ENCODE measurements at places on chromosomes 6 and 20.

- DNase-seq: no peak
These were observed 184.4 kb downstream of the UNC5CL start for GRCh38 chr6:40854592-40854991.

DNA sequence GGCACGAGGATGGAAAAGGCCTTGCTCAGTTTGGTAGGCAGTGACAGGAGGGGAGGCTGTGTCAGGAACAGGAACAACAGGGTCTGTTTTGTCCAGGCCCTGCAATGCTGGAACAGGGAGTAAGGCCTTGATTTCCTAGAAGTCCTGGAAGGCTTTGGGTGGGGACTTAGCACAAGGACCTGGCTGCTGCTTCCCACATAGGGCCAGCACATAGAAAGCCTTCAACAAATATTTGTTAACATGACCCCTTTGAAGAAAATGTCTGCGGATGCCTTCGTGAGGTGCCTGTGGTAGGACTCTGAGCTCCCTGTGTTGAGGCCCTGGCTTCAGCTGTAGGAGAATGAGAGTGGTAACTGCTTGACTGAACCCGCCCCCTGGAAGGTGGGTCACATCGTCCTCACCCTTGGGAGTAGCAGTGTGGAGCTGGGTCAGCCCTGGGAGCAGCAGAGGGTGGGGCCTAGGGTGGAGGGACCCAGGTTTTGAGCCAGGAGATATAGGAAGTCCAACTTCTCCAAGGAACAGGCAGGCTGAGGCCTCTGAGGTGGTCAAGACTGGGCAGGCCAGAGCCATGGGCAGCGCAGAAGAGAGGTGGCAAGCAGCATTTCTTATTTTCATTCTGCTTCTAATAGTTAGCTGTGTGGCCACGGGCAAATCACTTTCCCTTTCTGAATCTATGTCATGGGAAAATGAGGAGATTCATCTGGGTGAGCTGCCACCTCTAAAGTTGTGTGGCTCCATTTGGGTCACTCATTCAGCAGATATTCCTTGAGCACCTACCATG, 50.0 kb downstream of the CNBD2 start:
- DNase-seq: no peak

GRCh38 chr6:56963043-56963442, 8.1 kb downstream of the BEND6 start:
- DNase-seq: no peak

DNA sequence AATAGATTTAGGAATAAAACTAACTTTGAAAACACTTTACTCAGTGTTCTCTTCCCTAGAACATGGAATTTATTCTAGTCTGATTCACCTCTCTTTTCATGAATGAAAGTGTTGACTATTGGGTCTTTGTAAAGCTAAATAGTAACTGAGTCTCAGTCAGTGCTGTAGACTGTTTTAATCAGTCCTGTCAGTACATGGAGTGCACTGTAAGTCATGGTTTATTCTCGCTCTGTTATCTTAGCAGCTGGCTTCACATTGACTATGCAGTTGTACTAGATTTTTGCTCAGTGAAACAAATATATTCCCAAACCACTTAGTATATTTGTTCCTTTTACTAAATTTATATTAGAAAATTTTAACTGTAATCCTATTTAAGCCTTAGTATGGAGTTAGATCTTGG, 15.1 kb upstream of the ACAT2 start:
- DNase-seq: no peak

GRCh38 chr6:7692453-7692784, 33.5 kb upstream of the BMP6 start:
- peak; percentile 12 for DNase-seq

Measured in MV-4-11 (cell line).